T-helper 2 cell (primary cell): ENCODE measurements at places on chromosomes 5 and 9.

GRCh38 chr5:15502208-15502607 lies 2.2 kb downstream of the FBXL7 start:
- DNase-seq, result no peak

DNA sequence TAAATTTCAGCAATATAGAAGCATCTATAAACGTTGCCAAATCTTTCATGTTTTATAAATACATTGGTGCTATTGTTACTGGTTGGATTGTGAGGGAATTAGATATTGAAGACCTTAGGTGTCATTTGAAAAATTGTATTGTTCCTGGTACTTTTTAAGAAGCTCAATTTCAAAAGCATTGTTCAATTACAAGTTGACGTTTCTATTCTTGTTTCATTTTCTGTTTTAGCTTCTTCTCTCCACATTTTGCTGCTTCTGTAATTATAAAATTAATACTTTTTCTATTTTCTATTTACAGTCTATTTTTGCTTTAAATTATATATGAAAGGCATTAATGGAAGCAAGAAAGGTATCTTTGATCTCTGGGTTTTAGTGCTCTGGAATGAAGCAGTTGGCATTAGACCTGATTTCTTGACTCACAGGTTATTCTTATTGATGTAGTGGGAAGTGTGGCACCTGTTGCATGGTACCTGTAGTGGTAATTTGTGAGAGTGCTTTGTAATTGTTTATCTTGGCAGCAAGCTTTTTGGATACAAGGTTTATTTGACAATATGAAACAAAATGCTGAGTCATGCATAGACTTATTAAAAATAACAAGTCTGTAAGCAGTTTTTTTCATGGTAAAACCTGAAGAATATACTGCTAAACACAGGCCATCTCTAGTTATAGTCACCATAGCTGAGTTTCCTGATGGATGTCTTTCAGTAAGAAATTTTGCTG lies 13.2 kb downstream of the MACIR start:
- no peak for DNase-seq

GRCh38 chr5:10339058-10339811 lies 14.3 kb upstream of the MARCHF6 start:
- no peak for DNase-seq

DNA sequence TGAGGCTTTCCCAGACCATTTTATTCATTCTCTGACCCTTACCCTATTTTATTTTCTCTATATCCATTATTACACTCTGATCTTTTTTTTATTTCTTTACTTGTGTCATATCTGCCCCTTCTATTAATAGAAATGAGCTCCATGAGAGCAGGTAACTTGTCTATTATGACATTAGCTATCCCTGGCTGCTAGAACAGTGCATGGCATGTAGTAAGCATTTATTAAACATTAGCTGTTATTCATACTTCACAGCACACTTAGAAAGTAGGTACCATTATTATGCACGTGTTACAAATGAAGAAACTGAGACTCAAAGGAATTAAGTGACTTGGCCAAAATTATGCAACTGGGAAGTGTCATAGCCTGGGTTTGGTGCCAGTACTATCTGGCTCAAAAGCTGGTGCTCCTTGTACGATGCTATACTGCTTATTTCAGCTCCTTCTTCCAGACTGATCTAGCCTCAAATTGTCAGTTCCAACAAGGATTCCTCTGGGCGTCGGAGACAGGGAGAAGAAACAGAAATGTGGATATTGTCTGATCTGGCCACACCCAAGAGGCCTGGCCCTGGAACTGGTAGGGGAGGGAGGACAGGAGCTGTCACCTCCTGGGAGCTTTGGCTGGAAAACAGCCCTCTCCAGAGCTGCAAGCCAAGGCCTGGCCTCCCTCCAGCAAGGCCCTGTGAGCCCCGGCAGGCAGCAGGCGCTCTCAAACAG lies 10.8 kb upstream of the NIPAL4 start:
- no peak for DNase-seq

GRCh38 chr9:77585335-77585786 lies 62.8 kb downstream of the GNA14 start:
- DNase-seq, result no peak

DNA sequence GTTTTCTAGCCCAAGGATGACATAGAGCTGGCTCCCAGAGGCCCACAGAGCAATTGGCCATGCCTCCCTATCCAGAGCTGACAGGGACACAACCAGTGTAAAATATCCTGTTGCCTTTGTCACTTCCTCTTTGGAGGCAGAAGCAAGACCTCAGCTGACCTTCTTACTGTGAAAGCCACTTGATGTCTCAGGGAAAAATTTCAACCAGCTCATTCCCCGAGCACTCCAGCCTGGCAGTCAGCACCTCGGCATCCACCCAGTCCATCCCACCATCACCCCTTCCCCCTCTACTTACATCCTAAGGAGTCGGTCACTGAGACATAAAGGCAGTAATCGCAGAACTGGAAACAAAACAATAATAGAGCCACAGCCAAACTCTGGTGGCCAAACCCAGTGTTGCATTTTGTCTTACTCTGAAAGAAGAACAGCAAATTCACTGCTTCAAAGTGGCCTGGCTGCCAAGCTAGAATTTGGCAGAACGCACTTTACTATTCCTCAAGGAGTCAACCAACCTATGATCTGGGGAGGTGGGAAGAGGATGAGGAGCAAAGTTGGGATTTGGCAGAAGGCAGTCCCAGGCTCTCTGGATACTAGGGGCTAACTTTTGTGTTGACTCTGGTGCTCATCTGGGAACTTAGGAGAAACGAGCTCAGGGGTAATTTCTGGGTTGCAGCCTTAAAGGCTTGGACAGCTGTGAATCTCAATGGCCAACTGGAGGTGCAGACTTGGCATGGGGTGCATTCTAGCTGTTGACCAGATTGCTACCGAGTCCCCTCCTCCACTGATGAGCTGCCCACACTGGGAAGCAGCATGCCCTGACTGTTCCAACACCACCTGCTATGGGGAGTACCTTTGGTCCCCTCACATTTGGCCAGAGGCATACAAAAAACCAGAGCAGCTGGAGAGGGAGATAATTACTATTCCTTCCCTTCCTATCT lies 13.6 kb downstream of the NIPAL4 start:
- no peak for DNase-seq

- DNase-seq, result no peak
Observed at GRCh38 chr5:82613891-82614290, 335.7 kb upstream of the RPS23 start.

GRCh38 chr9:81072758-81073157 lies 616.6 kb downstream of the TLE1 start:
- DNase-seq, result no peak

GRCh38 chr9:742104-742503 lies 99.4 kb upstream of the DMRT1 start:
- no peak for DNase-seq

DNA sequence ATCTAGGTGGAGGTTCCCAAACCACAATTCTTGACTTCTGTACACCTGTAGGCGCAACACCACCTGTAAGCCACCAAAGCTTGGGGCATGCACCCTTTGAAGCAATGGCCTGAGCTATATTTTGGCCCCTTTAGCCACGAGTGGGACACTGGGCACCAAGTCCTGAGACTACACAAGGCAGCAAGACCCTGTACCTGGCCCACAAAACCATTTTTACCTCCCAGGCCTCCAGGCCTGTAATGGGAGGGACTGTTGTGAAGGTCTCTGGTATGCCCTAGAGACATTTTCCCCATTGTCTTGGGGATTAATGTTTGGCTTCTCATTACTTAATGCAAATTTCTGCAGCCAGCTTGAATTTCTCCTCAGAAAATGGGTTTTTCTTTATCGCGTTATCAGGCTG lies 24.6 kb upstream of the FAM151B start:
- no peak for DNase-seq

DNA sequence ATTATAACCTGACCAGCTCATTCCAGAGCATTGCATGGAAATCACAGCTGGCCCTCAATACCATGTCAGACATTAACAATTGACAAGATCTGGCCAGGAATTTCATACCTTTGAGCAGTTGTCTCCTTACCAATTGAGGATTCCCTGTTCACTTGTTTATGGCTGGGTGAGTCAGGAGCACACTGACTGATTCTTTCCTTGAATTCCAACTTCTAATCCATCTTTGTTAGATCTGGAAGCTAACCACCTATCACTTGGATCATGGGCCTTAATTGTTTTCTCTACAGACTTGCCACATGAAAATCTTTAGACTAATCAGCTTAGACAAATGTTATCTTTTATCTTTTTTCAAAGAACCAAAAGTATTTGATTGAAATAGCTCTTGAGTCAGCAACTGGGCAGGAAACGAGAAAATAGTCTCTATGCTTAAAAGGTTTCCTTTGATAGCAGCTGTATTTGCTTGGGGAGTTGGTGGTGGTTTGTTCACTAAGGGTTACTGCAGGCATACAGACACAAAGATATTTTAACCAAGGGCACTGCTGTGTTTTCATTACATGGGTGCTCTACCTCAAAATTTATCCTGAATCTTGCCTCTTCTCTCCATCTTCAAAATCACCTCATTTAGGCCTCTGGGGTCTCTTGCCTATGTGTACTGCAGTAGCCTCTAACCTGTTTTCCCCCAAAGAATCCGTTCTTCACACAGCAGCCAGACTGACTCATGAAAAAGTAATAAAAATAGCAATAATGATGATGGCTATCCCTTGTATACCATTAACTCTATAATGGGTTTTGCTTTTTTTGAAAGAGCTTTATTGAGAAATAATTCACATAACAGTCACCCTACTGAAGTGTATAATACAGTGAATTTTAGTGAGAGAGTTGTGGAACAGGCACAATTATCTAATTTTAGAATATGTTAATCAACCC lies 197.0 kb upstream of the NMUR2 start:
- no peak for DNase-seq
